Peyer's patch (tissue), 4 donors: ENCODE measurements at places on chromosomes 5 and 9.
A peak's percentile ranks its signal among the peaks of the same experiment; 100 is the strongest.

DNA sequence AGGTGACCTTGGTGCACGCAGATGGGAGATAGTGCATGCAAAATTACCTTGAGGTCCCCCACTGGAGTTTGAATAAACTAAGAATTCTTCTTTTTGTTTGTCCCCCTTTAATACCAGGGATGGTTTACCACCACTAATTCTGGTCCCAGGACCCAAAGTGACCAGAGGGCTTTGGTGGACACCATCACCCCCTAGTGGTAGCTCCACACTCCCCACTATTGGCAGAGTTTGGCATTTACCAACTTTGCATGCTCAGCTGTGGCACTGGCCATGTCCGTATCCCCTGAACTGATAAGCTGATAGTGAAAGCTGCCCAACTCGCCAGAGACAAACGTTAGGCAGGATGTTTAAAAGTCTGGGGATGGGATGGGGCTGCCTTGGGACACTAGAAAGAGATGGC is 3.3 kb downstream of the ASTN2 start:
- no peak for DNase-seq

GRCh38 chr5:61498121-61498520 is 166.1 kb downstream of the ZSWIM6 start:
- no peak for DNase-seq

DNA sequence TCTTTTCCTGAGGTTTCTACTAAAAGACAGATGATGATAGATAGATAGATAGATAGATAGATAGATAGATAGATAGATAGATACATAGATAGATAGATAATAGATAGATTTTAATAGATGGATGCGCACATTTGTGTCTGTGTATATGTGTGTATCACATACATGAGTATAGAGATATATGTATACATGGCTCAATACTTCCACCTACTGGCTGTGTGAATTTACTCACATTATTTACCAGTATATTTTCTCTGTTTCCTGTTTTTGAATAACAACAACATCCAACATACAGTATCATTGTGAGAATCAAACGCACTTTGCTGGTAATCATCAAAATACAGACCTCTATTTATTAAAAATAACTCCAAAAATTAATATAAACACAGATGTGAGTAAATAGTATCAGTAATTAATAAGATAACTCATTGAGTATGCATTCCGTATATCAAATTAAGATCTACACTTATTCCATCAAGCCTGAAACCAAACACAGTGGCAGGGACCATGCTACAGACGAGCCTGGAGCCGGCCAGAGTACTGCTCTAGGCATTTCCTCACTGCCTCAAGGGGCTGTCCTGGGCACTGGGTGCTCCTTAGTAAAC is 338.0 kb downstream of the SEMA5A start:
- no peak for DNase-seq

- DNase-seq: no peak
Measured at GRCh38 chr5:143567583-143568504, 164.4 kb upstream of the NR3C1 start.

- no peak for DNase-seq
Measured at GRCh38 chr9:121860744-121861143, 209.3 kb downstream of the DAB2IP start.

- no peak for DNase-seq
Measured at GRCh38 chr5:74977471-74977870, 74.9 kb downstream of the GCNT4 start.

DNA sequence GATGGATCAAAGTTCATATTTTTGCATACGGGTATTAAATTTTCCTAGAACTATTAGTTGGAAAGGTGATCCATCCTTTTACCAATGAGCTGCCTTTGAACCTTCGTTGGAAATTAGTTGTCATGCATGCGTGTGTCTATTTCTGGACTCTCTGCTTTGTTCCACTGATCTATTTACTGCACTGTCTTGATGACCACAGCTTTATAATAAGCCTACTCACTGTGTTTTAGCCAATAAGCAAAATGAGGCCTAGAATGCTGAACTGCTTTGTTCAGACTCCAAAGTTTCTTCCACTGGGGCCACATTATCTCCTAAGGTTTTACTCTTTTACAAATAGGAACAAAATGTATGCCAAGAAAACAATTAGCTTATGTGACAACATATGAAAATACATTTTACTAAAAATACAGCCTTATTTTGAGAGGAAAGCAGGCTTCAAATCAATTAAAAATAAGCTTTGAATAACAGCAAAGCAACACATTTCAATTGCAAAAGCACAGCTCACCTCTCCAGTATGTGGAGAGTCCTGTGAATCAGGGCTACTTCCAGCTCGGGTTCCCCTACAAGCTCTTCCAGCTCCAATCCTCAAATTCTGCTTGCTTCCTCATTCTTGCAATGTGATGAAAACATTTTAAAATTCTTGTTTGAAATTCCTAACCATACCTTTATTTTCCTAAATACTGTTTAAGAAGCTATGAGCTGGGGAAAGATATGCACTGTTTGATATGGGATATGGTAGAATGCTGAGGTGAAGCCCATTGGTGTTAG is 72.0 kb downstream of the RETREG1 start:
- DNase-seq: no peak

GRCh38 chr9:107693625-107694326 is 204.2 kb upstream of the KLF4 start:
- DNase-seq: no peak

DNA sequence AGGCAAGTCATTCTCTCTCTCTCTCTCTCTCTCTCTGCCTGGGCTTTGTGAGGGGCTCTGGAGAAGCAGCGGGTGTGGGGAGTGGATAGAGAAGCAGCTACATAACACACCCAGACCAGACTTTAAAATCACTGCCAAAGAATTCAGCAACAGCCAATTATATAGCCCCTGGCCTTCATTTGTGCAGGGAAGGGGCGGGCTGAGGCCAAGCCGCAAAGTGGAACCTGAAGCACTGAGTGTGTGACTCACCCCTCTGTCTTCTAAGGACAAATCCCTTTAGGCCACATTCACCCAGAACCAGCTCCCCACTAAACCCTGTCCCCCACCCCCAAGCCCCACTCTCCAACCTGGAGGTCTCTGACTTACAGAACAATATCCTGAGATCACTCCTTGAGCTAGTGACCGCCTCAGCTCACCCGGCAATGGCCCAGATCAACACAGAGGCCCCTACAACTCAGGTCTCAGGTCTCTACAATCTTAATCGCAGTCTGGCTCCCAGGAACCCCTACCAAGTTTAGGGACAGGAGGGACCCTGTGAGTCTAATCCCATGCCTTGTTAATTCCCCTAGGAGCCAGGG is 6.0 kb downstream of the B4GALT1 start:
- peak; percentile 62 for DNase-seq

GRCh38 chr9:93975262-93975661 is 20.1 kb upstream of the BARX1 start:
- no peak for DNase-seq

- no peak for DNase-seq
Measured at GRCh38 chr9:115513148-115513547, 395.2 kb upstream of the TNC start.

DNA sequence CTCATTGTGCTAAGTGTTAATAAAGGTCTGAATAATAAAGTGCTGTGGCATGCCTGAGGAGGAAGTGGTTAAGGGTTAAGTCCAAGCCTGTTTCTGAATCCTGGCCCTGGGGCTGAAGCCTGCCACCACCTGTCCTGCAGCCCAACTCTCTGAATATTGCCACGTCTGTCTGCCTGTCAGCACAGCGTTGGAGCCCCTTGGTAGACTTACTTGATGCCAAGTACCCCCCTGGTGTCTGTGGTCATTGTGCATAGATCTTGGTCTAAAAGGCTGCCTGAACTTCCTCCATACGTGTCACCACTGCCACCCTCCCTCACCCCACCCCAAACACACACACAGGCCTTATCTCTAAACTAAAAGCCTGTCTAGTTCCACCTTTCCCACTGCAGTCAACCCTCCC is 35.4 kb upstream of the SLC2A8 start:
- peak; percentile 61 for DNase-seq

DNA sequence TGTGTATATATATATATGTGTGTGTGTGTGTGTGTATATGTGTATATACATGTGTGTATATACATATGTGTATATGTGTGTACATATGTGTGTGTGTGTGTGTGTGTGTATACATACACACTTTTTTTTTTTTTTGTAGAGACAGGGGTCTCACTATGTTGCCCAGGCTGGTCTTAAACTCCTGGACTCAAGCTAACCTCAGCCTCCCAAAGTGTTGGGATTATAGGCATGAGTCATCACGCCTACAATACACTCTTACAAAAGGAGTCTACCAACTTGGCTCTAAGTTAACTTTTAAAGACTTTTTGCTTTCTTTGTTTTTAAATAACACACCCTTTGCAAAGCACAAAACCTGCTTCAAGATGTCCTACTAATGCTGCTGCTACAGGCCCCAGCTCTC is 2.1 kb downstream of the C9orf78 start:
- no peak for DNase-seq
